Forelimb muscle (tissue), 1 donor: ENCODE measurements at places on chromosomes 3 and 15.

- no peak for DNase-seq
Measured at GRCh38 chr3:152184971-152185686, 83.6 kb upstream of the MBNL1 start.

GRCh38 chr3:108546247-108546646 is 35.9 kb upstream of the MYH15 start:
- no peak for DNase-seq

DNA sequence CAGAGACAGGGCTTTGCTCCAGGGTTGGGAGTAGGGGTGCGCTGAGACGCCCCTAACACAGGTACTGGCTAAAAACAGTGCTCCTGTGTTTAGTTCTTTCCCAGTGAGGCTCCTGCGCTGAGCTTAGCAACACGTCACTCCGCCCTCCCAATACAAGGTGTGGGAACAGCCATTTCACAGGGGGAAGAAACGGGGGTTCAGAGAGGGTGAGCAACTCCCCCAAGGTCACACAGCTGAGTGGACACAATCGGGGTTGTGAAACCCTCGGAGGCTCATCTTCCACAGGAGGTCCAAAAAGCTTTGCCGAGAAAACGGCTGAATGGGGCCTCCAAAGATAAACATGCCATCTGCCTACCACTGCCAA is 628 bp downstream of the PRRT3 start:
- DNase-seq = no peak

GRCh38 chr3:10505791-10506585 is 602 bp upstream of the ATP2B2 start:
- no peak for DNase-seq

GRCh38 chr15:98924401-98925049 is 83.1 kb downstream of the PGPEP1L start:
- DNase-seq = no peak

DNA sequence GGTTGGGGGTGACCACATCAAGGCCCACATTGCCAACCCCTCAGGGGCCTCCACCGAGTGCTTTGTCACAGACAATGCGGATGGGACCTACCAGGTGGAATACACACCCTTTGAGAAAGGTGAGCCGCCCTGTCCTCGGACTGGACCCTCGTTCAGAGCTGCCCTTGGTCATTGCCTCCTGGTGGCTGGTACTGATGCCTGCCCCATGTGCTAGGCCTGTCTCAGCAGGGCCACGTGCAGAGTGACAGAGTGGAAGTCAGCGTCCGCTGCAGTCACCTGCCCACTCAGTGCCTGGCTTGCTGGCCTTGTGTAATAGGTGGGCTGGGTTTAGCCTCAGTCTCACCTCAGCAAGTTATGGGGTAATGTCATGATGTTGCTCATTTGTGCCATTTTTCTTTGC is 86.4 kb downstream of the DNASE1L3 start:
- no peak for DNase-seq

DNA sequence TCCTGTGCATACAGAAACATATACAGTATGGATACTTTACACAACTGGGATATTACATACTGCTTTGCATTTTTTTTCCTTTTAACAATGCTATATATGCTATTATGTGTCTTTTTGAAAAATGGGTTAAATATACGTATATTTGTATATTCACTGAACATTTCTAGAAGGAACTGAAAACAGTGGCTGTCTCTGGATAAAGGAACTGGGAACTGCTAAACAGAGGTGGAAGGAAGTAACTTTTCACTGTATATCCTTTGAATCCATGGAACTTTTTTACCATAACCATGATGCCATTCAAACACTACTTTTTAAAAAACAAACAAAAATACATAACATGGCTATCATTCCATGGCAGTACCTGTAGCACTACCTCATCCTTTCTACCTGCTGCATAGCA is 1.8 kb downstream of the MTFMT start:
- DNase-seq = no peak

GRCh38 chr3:126571078-126571477 is 12.3 kb upstream of the C3orf22 start:
- DNase-seq = no peak

GRCh38 chr3:107661447-107662123 is 138.8 kb downstream of the BBX start:
- DNase-seq = no peak

DNA sequence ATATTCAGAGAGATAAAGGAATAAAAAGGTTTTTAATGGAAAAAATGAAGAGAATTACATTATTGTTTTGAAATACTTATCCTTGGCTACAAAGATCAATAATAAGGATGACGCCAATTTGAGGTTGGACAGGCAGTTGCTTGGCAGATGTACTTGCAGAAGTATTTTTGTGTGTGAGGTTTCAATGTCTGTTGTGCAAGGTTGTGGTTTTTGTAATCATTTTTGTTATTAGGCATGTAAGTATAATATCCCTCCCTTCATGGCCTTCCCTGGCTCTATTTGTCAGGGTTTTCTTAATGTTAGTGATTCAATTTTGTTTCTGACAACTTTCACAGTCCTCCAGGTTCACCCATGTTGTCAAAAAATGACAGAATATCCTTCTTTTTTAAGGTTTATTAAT is 105.9 kb downstream of the OTOL1 start:
- no peak for DNase-seq

GRCh38 chr3:35638251-35638979 is 910 bp upstream of the ARPP21 start:
- DNase-seq = no peak

- no peak for DNase-seq
Measured at GRCh38 chr3:13009132-13009945, 63.9 kb downstream of the IQSEC1 start.

GRCh38 chr3:5051772-5052171 is 70.3 kb upstream of the ARL8B start:
- DNase-seq = no peak

DNA sequence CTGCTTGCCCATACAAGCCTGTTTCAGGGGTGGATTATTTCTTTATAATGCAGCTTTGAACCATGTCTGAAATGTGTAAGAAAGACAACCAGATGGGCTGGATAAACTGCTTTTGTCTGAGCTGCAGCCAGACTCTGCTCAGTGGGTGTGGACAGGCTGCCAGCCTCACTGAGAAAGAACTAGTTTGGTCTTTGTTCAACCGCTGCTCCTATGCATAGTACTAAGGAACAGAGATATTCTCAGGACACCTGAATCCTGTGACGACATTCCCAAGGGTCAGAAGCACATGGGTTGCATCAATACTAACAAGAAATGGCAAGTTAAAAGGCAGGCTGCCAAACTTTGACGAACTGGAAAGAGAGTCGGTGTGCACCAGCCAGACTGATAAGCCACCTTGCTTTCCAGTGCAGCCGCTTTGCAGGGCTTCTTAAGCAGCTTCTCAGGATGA is 57.2 kb downstream of the PLD1 start:
- no peak for DNase-seq

- no peak for DNase-seq
Measured at GRCh38 chr15:38254051-38254883, 1.6 kb downstream of the SPRED1 start.

DNA sequence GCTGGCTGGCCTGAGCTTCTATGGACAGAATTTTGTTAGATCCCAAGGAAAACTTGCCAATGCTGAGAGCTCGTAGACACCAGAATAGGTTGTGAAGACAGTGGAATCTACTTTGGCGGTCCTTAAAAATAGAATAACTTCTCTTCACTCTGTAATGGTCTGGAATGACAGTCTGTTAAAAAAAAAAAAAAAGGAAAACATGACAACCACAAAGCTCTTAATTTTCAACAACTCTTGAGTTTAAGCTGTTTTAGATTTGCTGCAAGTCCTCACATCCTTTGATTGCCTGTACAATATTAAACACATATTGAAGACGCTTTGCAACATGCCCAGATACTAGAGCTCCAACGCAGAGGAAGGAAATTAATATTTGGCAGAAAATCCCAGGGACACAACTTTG is 122.8 kb upstream of the GALNT15 start:
- DNase-seq = no peak

- no peak for DNase-seq
Measured at GRCh38 chr3:63595221-63595620, 57.3 kb upstream of the SNTN start.

DNA sequence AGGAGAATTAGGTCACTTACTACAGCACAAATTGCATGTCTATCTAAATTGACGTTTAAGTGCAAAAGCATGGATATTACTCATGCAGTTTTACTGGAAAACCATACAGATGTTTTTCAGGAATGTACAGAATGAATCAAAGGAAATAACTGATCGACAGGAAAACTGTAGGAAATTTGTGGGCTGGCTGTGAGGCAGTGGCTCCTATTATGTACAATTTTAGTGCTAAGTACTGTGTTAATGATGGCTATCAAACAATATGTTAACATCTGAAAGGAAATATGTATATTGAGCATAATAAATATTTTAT is 6.9 kb downstream of the NUDT16 start:
- DNase-seq = no peak

- DNase-seq = no peak
Measured at GRCh38 chr3:129063091-129063640, 2.6 kb downstream of the GP9 start.

DNA sequence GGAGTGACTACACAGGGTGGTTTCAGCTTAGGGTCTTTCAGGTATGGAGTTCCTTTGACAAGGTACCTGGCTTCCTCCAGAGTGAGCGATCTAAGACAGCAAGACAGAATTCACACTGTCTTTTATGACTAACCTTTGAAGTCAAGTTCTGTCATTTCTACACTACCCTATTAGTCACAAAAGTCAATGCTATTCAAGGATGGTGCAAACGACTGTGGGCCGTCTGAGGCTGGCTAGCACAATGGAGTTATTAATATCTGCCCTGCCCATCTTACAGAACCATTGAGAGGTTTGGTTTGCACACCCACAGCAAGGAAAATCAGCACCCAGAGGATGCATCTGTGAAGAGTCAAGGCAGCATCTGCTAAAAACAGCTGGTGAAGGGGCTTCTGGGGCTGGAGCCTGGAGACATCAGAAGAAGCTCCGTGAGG is 62.9 kb upstream of the XCR1 start:
- no peak for DNase-seq

DNA sequence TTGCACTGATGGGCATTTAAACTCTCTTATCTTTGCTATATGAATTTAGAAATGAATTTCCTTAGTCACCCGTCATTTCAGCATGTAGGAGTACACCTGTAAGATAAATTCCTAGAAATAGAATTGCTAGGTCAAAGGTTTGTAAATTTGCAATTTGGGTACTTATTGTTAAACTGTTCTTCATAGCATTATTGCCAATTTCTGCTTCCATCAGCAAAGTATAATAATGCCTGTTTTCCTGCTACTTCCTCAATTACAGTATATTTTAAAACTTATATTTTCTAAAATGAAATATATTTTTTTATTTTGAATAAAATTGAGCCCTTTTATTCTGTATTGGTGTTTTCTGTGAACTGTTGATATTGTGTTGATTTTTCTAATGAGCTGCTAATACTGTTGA is 16.3 kb upstream of the MCF2L2 start:
- no peak for DNase-seq

- no peak for DNase-seq
Measured at GRCh38 chr15:68921926-68922325, 8.4 kb upstream of the SPESP1 start.

DNA sequence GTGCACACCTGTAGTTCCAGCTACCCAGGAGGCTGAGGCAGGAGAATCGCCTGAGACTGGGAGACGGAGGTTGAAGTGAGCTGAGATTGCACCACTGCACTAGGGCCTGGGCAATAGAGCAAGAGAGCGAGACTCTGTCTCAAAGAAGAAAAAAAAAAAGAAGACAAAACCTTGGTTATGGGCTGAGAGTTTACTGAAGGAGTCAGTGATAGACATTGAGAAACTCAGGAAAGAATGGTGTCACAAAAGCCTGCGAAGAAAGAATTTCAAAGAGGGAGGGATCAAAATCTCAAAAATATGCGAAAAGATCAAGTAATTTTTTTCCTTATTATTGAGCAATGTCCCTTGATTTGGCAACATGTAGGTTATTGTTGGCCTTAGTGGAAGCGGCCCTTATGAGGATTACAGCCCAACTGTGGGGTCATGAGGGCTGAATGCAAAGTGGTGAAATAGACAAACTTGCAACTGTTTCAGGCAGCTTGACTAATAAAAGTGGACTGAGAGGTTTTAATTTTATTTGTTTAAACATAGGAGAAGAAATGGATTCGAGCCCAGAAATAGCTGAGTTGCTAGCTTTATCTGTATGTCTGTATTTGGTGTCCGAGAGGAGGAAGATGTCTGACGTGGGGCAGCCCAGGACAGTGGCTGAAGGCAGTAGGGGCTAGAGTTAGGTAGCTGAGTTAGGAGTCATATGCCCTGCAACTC is 18.8 kb upstream of the CELF6 start:
- DNase-seq = no peak

DNA sequence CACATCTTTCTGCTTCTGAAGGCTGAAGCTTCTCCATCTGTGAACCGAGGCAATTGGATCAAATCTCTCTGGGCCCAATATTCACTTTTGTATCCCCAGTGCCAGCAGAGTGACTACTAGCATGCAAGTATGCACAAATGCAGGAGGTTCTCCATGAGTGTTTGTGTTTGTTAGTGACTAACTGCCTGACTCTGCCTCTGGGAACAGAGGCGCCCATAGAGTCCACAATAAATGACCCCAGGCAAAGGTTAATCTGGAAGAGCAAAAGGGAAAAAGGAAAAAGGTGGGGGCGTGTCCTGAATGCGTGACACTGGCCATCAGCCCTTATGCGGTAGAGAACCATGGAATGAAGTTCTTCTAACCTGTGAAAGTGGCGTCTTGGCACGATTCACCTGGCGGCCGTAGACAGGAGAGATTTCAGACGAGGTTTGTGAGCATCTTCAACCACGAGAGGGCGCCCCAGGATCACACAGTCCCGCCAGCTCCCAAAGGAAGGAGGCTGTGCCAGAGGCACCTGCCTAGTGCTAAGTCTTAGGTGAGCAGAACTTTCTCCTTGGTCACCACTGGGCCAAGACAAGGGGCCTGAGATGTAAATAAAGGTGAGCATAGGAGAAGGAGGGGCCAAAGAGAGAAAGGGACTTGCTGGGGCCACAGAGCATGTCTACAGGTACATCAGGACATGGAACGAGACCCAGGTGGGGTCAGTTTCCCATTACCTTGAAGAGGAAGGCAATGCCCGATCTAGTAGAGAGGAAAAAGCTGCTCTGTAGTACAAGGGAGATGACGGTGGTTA is 44.2 kb downstream of the RBPMS2 start:
- no peak for DNase-seq

GRCh38 chr3:114550165-114550564 is 256.3 kb downstream of the TIGIT start:
- DNase-seq = no peak

DNA sequence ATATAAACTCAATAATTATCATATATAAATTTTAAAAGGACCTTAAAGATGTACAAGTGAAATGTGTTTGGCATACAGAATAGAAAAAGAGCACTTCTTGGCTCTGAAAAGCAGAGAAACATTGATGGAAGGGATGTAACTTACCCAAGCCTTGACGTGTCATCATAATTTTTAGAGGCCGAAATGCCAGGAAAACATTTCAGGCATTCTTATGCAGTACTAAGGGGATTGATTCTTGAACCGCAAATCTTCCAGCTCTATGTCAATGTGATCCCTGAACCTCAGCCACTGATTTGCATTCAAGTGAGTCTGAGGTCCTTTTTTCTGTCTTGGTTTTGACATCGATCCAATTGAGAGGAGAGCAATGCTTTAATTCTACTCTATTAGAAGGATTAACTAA is 97.8 kb downstream of the CLDN1 start:
- no peak for DNase-seq

GRCh38 chr15:80034629-80035028 is 24.8 kb upstream of the ZFAND6 start:
- no peak for DNase-seq

GRCh38 chr3:99637368-99638111 is 854 bp upstream of the COL8A1 start:
- DNase-seq = no peak

- no peak for DNase-seq
Measured at GRCh38 chr3:42169579-42170120, 78.5 kb downstream of the TRAK1 start.

GRCh38 chr3:22935040-22935439 is 268.1 kb upstream of the UBE2E2 start:
- no peak for DNase-seq
